ENCODE measurements at places on chromosomes 1 and 21. TPM values are rescaled to one million over a fixed set of nuclear protein-coding genes. Genes with fewer than 3 reads are reported as not detected.

Gene KPRP
- not detected for total RNA-seq

DNA sequence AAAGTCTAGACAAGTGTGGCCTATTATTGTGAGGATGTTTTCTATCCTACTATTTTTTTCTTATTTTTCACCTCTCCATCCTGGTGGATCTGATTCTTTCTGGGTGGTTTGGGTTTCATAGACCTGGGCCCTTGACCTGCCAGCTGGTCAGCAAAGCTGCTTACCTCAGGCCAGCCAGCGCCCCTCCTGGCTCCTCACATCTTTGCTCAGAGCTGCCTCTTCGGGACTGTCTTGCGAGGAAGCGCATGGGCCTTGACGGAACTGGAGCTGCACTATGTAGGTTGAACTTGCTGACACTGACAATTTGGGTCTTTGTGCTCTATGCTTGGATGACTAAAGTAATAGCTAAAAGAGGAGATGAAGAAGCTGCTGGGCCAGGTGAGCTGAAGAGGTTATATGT is 138.5 kb upstream of the SYT6 start:
- peak; percentile 21 for DNase-seq

- no peak for DNase-seq
These were observed 163.7 kb upstream of the EDN2 start for GRCh38 chr1:41648230-41648629.

DNA sequence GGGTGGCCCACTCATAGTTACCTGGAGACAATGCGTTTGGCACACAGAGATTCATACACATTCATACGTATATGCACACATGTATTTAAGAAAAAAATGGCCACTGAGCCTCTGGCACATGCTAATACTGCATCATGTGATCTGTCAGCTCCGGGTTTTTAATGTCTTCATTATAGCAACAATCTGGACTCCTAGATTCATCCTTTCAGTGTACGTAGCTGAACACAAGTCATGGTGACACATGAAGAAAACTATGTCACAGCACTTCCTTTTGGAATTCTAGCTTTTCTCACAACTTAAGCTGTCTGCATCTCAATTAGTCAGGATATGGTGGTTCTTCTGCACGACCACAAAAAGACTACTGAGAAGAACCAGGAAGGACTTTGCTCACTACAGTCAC is 24.7 kb downstream of the HSF2BP start:
- no peak for DNase-seq

DNA sequence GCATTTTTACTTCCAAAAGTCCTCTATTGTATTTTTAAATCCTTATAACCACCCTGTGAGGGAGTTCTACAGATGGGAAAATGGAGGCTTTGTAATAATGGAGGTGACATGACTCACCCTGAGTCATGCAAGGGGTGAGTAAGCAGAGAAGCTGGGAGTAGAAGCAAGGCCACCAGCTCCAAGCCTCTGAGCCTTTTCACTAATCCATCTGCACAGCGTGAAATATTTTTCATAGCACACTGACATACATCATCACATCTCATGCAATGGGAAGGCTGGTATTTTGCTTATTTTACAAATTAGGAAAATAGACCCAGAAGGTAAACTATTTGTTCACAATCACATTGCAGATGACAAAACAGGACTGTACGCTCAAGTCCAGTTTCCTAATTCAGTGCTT is 96.9 kb downstream of the KCNH1 start:
- no peak for DNase-seq

DNA sequence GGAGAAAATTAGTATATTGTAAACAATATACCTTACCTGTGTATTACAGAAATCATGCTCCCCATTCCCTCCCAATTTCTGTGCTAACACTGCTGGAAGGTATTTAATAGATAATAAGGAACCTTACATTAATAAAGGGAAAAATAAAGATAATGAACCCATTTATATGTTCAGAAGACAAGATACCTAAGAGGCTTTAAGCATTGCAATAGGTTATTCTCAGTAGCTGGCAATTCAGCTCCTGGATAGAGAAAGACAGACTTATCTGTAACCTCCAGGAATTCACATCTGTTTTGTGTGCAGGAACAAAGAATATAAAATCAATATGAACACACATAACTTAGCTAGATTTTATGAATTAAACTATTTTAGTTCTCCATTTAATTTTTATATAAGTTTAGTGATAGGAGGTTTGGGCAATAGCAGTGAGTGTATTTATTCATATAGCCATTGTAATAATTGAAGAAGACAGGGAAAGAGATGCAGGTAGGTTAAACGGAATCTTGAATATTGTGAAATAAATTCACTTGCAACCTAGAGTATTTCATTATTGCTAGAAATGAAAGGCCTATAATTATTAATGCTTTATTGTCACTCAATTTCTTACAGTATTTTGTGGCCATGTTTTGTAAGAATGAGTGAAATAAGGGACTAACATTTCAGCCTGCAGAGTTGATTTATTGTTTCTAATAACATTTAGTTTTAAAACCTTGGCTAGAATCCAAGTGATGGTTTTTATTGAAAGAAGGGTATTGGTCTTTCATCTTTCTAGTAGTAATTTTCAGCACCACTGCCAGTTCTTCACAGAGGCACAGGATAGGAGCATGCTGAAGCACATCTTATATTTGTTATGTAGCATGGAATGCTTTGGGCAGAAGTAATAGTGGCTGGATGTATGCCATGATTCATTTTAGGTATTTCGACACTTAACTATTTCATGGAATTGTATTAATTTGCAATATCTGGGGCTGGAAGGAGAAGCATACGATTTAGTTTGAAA is 1.5 kb downstream of the XPR1 start:
- no peak for DNase-seq
